ENCODE measurements at places on chromosomes 3 and 15. TPM values are rescaled to one million over a fixed set of nuclear protein-coding genes. Genes with fewer than 3 reads are reported as not detected.

DNA sequence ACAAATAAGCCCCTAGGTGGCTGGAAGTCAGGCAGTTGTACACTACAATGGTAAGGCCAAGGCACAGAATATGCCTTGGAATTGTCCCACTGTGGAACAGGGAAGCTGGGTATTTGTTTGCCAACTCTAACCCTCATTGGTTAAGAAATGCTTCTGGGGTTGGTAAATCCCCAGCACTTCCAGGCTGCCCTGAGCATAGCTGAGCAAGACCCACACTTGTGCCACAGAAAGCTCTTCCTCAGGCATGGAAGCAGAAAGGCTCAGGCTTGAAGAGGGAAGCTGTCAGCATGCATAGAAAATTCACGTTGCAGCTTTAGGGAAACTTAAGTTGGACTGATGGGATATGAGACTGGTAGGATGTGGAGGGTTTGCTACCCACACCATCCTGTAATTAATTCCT is 86.9 kb upstream of the PLCL2 start:
- no peak for DNase-seq

PCNP gene
- total RNA-seq: 52.2 TPM

CCR8 gene
- not detected for total RNA-seq

RLBP1 gene
- not detected for total RNA-seq

DNA sequence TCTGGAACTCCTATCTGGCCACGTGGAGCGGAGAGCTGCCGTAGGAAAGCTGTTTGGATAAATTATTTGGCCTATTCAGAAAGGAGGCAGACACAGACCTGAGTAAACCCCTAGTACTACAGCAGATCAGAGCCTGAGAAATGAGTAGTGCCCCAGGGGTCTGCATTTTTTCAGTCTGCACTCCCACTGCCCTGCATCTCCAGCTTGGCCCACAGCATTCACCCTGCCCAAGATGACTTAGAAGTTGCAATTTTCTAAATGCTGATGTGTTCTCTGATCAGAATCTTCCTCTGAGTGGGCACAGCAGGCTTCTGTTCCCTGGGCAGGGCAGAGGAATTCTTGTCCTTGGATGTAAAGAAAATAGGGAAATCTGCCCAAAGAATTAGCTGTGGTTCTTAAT is 55.1 kb upstream of the PIK3CB start:
- no peak for DNase-seq

CAPN3 gene
- not detected for total RNA-seq

DNA sequence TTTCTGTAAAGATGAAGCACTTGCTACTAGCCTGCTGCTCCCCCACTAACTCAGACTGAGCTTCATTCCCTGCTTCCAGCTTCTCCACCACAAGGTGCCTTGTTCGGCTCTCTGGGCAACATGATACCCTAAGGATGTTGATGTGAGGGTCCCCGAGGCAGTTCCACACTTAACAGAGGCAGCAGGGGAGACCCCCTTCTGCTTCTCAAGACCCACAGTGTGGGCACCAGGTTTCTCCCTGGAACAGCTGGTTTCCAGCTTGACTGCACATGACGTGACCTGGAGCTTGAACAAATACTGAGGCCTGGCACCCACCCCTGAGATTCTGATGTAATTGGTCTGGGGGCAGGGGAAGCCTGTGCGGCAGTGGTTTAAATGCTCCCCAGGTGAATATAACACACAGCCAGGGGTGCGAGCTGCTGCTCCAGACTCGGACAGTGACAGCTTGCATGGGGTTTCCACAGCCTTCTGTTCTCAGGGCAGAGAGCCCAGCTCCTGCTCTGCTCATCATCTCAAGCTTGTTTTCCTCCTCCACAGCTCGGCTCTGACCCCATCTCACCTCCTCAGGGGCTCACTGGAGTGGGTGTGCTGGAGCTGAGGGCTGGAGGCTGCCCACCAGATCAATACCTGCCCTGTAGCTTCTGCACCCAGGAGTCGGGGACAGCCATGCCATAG is 95.0 kb upstream of the HACD2 start:
- no peak for DNase-seq

TEX55 gene
- total RNA-seq: not detected

GRCh38 chr3:77786216-77786615 is 746.3 kb downstream of the ROBO2 start:
- DNase-seq: no peak

DNA sequence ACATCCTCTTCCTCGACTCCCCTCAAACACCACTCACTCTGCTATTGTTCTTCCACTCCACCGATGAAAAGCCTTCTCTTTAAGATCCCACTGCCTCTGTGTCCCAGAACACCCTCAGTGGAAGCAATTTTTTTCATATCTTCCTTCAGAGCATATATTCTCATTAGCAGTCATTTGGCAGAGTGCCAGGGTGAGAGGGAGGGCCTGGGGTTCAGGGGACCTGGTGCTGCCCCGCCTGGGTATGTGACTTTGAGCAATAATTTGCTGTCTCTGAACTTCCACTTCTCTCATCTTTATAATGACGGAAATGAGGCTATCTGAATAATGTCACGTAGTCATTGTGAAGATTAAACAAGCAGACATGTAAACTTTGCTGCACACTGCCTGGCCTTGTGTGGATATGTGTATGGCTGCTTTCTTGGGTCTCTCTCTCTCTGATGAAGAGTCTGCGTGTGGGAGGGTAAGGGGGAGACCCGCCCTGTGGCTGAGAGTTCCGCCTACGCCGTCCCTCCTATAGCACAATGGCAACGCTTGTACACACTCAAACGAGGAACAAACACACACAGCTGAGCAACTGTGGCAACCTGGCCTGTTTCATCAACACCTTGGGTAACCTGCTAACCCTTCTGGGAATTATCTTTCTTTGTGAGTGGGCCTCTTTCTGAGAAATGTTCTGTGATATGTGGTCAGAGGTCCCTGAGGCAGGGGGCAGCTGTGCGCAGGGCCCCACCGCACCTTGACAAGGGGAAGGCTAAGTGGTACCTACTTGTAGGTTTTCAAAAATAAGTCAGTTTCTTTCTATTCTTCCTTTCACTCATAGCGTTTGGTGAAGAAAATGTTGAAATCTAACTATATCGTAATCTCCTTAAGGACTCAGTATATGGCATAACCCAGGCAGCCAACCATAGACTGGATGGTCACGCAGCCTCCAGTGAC is 369.8 kb downstream of the SV2B start:
- no peak for DNase-seq

DNA sequence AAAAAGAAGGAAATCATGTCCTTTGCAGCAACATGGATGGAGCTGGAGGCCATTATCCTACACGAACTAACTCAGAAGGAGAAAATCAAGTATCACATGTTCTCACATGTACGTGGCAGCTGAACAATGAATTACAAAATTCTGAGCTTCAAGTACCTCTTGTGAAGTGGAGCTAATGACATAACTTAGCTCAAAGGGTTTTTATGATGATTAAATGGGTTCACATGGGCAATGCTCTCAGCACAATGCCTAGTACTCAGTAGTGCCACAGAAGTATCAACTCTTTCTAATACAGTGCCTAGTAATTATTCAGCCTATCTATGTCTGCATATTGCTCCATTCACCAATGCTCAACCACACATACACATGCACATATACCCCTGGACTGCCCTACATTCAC is 407.5 kb upstream of the WNT5A start:
- no peak for DNase-seq

- DNase-seq: no peak
Observed at GRCh38 chr3:111373861-111374260, 168.1 kb upstream of the CD96 start.

- DNase-seq: no peak
Observed at GRCh38 chr15:93491291-93491690, 402.3 kb upstream of the RGMA start.

All from Caki2 (cell line).